GM06990 (cell line): ENCODE measurements at places on chromosomes 2 and 18.

- DNase-seq = no peak
Observed at GRCh38 chr18:49515516-49515915, 28.5 kb upstream of the C18orf32 start.

DNA sequence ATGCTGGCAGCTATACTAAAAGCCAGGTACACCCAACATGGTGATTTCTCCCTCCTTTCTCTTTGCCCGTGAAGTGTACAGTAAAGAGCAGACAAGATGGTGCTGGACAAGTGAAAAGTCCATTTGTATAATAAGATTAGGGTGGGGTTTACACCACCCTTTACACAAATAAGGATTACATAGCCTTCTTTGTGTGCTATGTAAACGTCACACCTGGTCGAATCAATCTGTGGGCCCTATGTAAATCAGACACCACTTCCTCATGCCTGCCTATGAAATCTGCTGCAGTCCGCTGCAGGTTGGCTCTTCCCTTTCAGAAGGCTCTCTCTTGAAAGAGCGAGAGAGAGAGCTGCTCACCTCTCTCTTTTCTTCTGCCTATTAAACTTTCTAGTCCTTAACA, 1054.3 kb upstream of the SLC39A10 start:
- no peak for DNase-seq

GRCh38 chr2:1488181-1488671, 75.0 kb downstream of the TPO start:
- DNase-seq = no peak

DNA sequence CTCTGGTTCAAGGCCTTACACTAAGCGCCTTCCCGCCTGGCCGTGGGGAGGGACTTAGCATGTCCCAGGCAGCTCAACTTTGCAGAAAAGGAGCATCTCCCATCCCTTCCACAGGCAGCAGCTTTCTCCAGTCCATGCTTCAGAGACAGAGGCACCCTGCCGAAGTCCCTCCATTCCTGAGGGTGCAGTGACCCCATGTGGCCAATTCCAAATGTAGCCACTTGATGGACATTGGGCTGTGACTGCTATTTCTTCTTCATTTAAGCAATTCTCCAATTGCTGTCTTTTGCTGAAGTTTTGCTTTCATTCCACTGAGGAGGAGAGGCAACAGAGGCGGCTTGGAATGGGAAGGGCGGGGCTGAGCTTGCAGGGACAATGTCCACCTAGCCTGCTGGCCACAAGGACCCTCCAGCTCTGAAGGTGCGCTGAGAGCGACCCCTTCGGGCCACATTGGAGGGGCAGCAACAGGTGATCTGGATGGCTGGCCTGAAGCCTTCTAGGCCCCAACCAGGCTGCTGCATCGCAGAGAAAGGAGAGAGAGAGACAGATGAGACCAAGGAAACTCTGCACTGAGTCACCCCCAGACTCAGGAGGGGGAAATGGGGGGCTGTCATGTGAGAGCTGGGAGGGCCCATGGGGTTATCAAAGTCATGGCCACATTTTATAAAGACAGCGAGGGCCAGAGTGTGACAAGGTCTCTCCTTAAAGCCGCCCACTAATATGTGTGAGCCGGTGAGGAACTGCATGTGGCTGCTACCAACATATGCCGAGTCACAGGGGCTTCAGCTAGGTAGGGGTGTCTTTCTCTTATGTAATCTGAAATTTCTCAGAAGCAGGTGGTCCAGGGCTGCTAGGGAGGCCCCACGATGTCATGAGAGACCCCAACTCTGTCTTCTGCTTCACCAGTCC, 61.3 kb downstream of the LONRF2 start:
- DNase-seq = no peak

- DNase-seq = no peak
Observed at GRCh38 chr18:24656050-24656449, 195.6 kb downstream of the HRH4 start.

GRCh38 chr2:183995632-183996031, 602.7 kb upstream of the ZNF804A start:
- DNase-seq = no peak

- DNase-seq = no peak
Observed at GRCh38 chr18:68778280-68778886, 19.5 kb upstream of the CCDC102B start.

GRCh38 chr2:43194121-43194869, 32.1 kb downstream of the ZFP36L2 start:
- DNase-seq = no peak

GRCh38 chr18:11042247-11042646, 107.1 kb downstream of the PIEZO2 start:
- peak; percentile 61 for DNase-seq

GRCh38 chr18:813172-814071, 1.4 kb upstream of the YES1 start:
- DNase-seq = no peak

DNA sequence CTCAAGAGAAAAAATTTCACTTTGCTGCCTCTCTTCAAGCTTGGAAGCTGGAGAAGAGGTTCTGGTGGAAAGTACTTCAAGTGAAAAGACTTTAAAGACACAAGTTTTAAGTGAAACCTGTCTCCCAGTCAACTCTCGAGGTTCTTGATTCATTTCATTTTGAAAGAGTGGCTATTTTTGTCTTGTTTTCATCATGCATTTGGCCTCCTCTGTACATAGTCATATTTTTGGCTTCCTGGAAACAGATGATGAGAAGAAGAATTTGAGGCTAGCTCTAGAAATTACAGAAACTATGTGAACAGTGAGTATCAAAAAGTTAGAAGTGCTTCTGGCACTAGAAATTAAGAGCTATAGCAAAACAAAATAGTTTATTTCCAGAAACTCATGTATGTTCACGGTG, 124.8 kb downstream of the DTNA start:
- peak; percentile 6 for DNase-seq

DNA sequence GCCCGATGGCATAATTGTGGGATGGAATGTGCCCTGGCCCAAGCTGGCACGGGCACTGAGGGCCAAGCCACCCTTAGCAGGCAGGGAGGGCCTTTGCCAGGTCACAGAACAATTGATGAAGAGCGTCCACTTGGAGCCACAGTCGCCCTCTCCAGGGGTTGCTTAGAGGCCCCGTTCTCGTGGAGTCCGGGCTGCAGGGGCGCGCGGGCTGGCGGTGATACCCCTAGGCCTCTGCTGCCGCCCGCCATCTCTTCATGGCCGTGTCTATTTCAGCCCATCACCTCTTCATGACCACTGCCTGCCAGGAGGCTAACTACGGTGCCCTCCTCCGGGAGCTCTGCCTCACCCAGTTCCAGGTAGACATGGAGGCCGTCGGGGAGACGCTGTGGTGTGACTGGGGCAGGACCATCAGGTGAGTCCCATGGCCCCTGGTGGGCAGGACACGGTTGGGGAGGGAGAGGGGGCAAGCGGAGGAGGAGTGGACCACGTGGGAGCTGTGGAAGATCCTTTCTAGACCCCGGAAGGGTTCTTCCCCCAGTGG, 17.6 kb downstream of the RAMP1 start:
- DNase-seq = no peak

- DNase-seq = no peak
Observed at GRCh38 chr2:54967269-54967668, 83.0 kb downstream of the RTN4 start.

DNA sequence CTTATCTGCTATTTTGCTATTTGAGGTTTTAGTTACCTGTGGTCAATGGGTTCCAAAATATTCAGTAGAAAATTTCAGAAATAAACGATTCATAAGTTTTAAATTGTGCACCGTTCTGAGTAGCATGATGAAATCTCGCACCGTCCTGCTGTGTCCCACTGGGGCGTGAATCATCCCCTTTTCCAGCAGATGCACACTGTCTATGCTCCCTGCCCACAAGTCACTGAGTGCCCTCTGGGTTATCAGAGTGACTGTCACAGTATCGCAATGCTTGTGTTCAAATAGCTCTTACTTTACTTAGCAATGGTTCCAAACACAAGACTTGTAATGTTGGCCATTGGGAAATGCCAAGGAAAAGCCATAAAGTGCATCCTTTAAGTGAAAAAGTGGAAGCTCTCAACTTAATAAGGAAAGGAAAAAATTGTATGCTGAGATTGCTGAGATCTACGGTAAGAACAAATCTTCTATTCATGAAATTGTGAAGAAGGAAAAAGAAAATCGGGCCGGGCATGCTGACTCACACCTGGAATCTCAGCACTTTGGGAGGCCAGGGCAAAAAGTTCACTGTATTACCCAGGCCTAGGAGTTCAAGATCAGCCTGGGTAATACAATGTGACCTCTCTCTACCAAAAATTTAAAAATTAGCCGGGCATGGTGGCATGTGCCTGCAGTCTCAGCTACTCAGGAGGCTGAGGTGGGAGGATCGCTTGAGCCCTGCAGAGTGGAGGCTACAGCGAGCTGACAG, 13.3 kb downstream of the COL4A3 start:
- DNase-seq = no peak

GRCh38 chr18:63831080-63831788, 56.0 kb downstream of the SERPINB7 start:
- DNase-seq = peak; percentile 57

- DNase-seq = no peak
Observed at GRCh38 chr2:44686561-44686960, 254.9 kb upstream of the SIX3 start.

DNA sequence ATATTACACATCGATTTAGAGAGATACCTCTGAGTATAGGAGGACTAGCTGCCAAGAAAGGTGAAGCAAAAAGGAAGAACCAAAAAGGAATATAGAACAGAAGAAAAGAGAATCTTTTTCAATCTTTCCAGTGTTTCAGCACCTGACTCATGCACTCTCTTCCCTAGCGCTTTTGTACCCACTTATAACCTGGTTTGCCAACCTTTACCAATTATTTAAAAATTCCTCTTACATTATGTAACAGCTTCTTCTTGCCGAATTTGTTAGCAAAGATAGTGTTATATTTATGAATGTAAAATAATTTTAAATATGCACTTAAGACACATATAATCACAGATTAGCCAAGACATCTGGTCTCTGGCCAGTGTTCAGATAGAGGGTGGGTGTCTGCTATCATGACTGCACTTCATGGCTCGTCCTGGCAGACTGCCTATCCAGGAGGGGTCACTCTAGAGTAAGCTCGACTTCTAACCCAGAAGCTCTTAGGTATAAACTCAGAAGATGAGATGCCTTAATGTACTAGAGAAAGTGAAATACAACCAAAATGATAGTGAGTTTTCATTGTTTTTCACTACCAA, 122.9 kb downstream of the ATAD2B start:
- no peak for DNase-seq

- no peak for DNase-seq
Observed at GRCh38 chr18:23592911-23593310, 6.6 kb upstream of the NPC1 start.

DNA sequence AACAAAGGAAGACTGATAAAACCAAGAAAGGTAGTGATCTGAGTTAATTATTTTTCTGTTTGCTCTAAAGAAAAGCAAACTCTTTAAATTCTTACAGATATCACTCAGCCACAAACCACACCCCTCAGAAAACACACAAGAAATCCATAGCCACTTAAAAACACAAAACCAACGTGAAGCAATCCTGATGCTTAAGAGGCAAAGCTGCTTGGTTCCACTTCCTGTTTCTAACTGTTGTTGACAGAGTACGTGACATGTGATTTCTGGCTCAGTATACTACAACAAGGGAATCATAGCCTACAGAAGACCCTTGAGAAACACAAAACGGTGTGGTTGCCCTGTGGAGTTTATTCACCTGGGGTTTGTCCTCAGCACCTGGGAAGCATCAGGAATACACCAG, 240.9 kb upstream of the APCDD1 start:
- peak; percentile 24 for DNase-seq

DNA sequence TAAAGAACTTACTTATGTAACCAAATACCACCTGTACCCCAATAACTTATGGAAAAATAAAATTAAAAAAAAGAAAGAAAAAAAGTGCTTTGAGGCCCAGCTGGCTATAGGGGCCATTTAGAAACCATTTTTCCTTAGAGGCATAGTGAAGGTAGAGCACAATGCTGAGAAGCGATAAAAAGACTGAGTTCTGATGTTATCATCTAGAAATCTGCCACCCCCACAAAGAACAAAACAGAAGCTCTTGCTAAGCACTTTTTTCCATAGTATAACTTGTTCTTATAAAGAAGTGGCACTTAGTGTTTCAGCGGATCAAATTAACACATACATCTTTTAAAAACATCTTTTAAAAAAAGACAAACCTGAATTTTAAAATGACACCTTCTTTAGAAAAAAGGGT, 51.4 kb downstream of the ICOS start:
- DNase-seq = no peak

- DNase-seq = no peak
Observed at GRCh38 chr2:2409481-2409880, 78.4 kb upstream of the MYT1L start.

- DNase-seq = peak; percentile 42
Observed at GRCh38 chr2:218962859-218963492, 3.5 kb downstream of the CDK5R2 start.

DNA sequence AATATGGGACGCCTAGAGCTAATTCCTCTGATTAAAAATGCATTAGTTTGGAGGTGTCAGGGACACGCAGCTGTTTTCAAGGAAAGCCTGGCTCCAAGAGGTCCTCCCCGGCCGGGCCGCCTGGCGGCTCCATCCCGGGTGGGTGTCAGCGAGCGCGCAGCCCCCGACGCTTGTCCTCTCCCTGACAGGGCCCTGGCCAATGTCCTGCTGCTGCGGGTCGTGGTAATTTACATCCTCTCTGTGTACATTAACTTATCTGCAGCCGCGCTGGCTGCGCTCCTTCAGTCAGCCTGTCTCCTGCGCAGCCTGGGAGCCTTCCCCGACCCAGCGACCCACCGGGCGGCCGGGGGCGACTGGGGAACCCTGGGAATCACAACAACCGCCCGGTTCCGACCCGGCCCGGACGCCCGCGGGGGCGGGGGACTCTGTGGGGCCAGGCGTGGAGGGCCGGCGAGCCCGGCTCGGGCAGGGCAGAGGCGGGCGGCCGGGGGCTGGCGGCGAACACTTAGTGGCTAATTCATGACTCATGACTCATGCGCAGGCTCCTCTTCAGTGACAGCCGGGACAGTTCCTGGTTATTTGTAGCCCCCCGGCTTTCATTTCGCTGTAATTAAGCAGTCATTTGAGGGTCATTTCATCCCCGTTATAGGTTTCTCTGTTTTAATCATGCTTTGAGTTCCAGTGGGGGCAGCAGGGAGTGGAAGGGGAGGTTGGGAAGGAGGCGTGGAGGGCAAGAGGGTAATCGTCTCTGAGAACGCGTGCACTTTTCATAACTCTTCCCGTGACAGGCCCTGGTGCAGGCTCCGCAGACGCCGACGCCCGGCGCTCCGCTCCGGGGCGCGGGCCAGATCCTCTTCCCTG, 141.9 kb upstream of the CTAGE1 start:
- no peak for DNase-seq

GRCh38 chr18:79169958-79170555, 100.9 kb downstream of the ATP9B start:
- DNase-seq = no peak

DNA sequence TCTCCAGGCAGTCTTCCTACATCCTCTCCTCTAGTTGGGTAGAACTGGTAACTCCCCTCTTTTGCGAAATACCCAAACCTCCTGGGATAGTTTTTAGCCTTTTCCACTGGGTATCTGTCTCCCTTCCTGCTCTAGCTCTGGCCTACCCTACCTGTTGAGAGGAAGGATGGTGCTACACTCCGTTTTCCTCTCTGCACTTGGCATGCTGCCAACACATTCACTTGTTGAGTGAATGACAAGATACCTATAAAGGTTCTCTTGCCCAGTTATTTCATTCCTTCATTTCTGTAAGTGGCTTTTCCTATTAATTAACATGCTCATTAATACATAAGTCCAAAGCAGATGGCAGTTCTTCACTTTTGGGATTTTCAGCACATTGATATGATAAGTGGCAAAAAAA, 293.8 kb downstream of the CNTNAP5 start:
- DNase-seq = no peak
